ENCODE measurements at places on chromosomes 7 and 10. TPM values are rescaled to one million over a fixed set of nuclear protein-coding genes. Genes with fewer than 3 reads are reported as not detected.

GRCh38 chr10:61503051-61503450 lies 49.9 kb upstream of the TMEM26 start:
- DNase-seq, result no peak

DNA sequence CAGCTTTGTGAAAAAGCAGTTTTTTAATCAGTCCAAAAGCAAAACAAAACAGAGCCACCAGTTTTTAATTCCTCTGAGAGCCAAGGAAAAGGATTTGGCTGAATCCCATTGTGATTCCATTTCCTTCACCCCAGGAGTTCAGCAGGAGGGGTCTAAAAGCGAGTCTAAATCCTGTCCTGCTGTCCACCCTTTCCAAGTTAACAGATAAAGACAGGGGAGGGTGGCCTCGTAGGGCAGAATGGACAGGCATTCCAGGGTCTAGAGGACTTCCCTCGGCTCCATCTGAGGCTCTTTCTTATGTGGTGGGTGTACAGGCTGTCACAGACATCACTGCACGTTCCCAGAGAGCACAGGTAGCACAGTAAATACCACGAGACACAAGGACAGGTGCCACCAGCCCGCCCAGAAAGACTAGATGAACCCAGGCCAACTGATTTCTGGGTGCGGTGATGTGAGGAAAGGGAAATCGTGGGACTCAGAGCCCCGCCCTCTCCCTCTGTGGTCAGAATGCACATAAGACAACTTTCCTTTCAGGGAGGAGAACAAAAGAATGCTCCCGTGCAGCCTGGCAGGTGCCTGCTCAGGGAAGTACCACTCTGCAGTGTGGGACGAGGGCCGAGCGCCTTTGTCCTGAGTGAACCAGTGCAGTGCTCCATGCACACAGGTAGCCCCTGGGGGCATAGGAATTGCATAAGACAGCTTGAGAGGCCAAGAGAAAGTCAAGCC lies 119.7 kb downstream of the ABLIM1 start:
- DNase-seq, result no peak

PHF14 gene
- total RNA-seq, result 48.7 TPM

- no peak for DNase-seq
Observed at GRCh38 chr10:115975506-115975905, 297.5 kb downstream of the GFRA1 start.
